ENCODE measurements at places on chromosomes 3 and 15. TPM values are rescaled to one million over a fixed set of nuclear protein-coding genes. Genes with fewer than 3 reads are reported as not detected.
A peak's percentile ranks its signal among the peaks of the same experiment; 100 is the strongest.

The ABTB1 gene
- total RNA-seq = 4.1 TPM

The CHRNA3 gene
- total RNA-seq = not detected

The CFAP161 gene
- 2.8 TPM for total RNA-seq

The ZNF662 gene
- not detected for total RNA-seq

The IL17RC gene
- total RNA-seq = 9.3 TPM

The NPTN gene
- total RNA-seq = 101 TPM

The AMT gene
- total RNA-seq = 2.1 TPM

The MITF gene
- 0.44 TPM for total RNA-seq

The MESP2 gene
- 0.26 TPM for total RNA-seq

The ACY1 gene
- total RNA-seq = 9.3 TPM

DNA sequence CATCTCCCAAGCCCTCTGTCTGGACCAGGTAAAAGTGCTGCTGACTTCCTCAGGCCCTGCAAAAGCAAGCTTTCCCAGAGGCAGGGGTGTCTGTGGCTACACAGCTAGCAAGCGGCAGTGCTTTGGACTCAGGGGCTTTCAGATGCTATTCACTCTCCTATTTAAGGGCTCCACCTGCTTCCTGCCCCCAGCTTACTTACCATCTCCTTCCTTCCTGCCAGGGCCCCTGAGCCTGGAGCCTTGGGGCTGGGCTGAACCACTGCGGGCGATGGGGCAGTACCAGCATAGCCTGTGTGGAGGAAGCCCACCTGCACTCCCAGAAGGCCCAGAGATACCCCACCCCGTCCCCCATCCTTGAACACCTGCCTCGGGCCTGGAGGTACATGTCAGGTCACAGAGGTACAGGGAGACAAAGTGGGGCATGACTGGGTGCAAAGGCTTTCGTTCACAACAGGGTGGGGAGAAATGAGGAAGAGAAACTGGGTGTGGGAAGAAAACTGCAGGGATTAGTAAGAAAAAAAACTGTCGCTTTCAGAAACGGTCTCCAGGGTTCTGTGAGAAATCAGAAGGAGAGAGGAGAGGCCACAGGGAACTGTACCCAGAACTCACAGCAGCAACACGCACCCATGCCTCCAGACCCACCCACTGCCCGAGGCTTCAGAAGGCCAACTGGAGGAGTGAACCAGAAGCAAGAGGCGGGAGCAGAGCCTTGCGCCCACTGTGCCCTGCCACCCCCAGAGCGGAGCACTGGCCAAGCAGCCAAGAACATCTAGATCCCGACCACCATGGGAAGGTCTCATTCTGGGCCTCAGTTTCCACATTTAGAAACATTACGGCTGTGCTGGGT, 49.5 kb downstream of the CCDC12 start:
- no peak for DNase-seq

DNA sequence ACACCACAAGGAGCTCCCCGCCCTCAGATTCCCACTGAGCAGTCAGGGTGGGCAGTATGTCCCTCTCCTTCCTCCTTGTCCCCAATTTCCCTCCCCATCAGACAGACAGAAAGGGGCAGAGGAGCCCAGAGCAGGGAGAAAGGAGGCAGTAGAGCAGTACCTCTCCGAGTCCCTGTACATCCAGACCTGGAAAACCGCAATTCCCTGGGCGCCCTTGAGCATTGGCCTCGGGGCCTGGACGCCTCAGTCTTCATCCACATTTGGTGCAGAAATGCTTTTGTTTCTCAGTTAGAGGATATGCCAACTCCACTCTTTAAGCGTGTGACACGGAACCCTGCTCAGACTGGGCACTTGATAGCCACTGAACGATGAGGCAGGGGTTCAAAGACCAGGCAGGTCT, 5.9 kb downstream of the ISG20 start:
- no peak for DNase-seq

GRCh38 chr15:56927816-56928215, 9.4 kb downstream of the TCF12 start:
- DNase-seq = no peak

- no peak for DNase-seq
Measured at GRCh38 chr3:147008886-147009285, 397.5 kb downstream of the ZIC4 start.

DNA sequence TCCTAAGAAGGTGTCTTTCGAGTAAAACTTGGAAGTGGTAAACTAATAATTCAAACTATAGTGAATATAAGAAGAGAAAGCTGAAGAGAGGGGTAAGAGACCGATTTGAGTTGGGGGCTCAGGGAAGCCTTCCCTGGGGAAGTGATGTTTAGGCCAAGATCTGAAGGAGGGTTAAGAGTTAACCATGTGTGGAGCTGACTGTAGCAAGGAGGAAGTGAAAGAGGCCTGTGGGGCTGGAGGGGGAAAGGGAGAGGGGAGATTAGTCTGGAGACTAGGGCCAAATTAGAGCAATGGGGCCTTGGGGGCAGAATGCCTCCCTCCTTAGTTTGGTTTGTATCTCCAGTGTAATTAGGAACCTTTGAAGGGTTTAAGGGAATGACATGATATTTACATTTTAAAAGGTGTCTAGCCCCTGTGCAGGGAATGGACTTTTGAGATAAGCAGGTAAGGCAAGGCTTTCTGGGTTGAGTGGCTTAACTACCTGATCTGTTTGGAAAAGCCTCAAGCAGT, 2.2 kb downstream of the ZNF592 start:
- no peak for DNase-seq

- DNase-seq = peak; percentile 72
Measured at GRCh38 chr3:157201648-157202278, 41.8 kb upstream of the CCNL1 start.

DNA sequence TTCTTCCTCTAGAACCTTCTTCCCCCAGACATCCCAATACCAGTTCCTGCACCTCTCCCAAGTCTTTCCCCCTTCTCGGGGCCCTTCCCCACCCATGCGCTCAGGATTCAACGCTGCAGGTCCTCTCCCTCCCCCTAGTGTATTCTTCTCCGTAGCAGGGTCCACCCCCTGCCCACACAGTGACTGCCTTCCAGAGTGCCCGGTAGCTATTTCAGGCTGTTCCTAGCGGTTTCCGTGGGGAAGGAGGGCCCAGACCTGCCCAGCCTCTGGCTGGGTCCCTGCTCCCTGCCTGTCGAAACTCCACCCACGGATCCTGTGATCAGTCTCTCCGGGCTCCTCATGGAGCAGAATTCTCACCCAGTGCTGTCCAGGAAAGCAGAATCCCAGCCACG, 45.2 kb upstream of the SEC61A1 start:
- no peak for DNase-seq

GRCh38 chr3:136920904-136921611, 36.7 kb upstream of the IL20RB start:
- no peak for DNase-seq

- no peak for DNase-seq
Measured at GRCh38 chr15:63244976-63245645, 32.3 kb upstream of the APH1B start.

- DNase-seq = no peak
Measured at GRCh38 chr3:64199932-64200331, 25.3 kb downstream of the PRICKLE2 start.

GRCh38 chr3:194140520-194141414, 4.8 kb downstream of the HES1 start:
- peak; percentile 98 for DNase-seq

GRCh38 chr15:63887630-63888029, 53.9 kb upstream of the HERC1 start:
- DNase-seq = no peak

GRCh38 chr15:91142106-91142744, 42.2 kb downstream of the SV2B start:
- DNase-seq = peak; percentile 8

GRCh38 chr15:35696767-35697231, 150.8 kb upstream of the DPH6 start:
- peak; percentile 70 for DNase-seq

DNA sequence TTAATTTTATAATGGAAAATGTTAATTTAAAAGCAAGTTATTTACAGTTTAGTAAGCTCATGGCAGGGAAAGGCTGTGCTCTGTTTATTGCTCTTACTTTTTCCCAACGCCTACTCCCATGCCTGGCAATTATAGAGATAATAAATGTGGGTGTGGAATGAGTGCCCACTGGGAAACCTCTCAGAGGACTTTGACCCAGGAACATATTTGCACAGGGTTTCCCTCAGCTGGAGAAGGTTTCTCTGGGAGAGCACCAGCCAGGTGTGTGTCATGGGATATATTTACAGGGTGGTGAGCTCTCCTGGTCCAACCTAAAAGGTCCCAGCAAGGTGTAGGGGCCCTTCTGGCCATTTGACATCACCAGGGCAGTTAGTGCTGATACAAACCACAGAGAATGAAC, 27.9 kb downstream of the ZNF710 start:
- DNase-seq = no peak

DNA sequence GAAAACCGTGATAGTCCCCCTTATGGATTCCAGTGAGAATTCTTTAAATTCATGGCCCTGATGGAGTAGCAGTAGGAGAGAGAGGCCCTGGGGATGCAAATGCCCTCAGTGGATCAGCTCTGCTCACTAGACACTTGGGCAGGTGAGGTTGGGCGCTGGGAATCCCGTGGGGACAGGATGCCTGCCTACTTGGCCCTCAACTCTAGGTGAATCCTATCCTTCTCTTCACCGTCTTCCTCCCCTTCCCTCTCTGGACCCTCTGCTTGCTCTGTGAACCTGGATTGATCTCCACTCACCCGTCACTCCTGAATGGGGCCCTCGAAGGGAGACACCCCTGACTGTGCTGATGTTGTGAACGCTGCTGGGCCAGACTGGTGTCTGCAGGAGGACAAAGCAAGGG, 77.4 kb downstream of the SEC22A start:
- no peak for DNase-seq

- DNase-seq = no peak
Measured at GRCh38 chr3:72086743-72087087, 301.8 kb upstream of the PROK2 start.

GRCh38 chr3:188559856-188560255, 405.9 kb downstream of the LPP start:
- DNase-seq = no peak
